Cerebellar nuclear complex (tissue), 1 donor: ENCODE measurements at places on chromosomes 3 and 15.

DNA sequence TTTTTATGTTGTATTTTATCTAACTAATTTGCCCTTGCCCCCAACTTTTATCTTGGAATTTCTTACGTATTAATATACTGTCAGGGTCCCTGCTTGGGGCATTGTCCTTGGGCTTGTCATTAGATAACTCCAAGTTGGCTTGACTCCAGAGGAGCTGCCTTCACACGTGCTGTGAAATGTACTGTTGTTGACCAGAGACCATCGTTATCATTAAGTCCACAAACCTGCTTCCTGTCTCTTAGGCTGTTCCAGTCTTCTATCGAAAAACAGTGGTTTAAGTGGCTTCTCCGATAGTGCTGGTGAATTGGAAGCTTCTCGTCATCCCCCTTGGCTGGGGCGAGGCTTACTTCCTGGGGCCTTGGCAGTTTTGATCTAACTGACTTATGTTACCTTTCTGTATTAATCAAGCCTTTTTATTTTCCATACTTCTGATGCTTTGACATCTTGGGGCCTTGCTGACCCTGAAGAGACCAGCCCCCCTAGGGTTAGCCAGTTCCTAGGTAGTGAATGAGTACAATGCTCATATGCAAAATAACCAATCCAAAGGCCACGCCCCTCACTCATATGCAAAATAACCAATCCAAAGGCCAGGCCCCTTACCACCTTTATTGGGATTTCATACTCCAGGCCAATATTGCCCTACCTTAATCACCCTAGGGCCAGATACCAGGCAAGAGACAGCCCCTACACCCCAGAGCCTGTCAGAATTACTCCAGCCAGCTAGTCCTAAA, 164.5 kb downstream of the IGF1R start:
- DNase-seq: no peak

- no peak for DNase-seq
Measured at GRCh38 chr15:66216806-66217205, 36.7 kb downstream of the MEGF11 start.

GRCh38 chr3:120796976-120797375, 54.4 kb downstream of the GTF2E1 start:
- no peak for DNase-seq

GRCh38 chr15:52028431-52029093, 9.5 kb downstream of the MAPK6 start:
- no peak for DNase-seq

GRCh38 chr3:49410846-49411534, 786 bp downstream of the RHOA start:
- no peak for DNase-seq

- no peak for DNase-seq
Measured at GRCh38 chr3:48852151-48852550, 4.5 kb upstream of the PRKAR2A start.

GRCh38 chr3:177212278-177212610, 15.0 kb upstream of the TBL1XR1 start:
- no peak for DNase-seq

GRCh38 chr3:98991393-98991792, 89.9 kb upstream of the DCBLD2 start:
- DNase-seq: no peak

- no peak for DNase-seq
Measured at GRCh38 chr3:65886391-65886790, 152.3 kb downstream of the MAGI1 start.

GRCh38 chr3:12948891-12949711, 107.7 kb upstream of the RPL32 start:
- DNase-seq: no peak

- no peak for DNase-seq
Measured at GRCh38 chr15:63218100-63218808, 28.8 kb downstream of the RAB8B start.

DNA sequence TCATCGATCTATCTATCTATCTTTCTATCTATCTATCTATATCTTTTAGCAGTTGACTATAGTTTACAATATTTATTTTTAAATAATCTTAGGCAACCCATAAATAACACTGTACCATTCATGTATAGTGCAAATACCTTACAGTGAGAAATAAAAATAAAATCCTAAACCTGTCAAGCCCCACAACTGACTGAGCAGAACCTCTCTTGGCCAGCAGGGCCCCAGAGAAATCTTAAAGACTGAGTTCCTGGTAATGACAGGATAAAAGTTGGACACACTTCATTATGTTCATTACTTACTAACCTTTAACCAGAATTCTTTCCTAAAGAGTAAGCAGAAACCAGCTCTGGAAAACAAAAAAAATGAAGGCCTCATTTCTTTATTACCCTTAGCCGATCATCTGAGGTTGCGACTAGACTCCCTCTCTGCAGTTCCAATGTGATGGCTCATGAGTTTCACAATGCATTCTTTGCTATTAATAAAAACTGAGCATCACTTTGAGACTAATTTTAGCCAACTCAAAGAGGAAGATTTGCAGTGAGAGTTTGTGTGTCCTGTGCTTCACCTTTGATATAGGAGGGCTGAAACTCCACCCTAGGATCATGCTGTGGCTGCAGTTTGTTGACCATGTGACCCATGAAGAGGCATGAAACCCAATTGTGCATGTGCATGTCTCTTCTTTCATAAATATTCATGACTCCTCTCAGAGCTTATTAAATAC, 1072.0 kb downstream of the NSUN3 start:
- no peak for DNase-seq
